ENCODE measurements at places on chromosomes 6 and 20.

DNA sequence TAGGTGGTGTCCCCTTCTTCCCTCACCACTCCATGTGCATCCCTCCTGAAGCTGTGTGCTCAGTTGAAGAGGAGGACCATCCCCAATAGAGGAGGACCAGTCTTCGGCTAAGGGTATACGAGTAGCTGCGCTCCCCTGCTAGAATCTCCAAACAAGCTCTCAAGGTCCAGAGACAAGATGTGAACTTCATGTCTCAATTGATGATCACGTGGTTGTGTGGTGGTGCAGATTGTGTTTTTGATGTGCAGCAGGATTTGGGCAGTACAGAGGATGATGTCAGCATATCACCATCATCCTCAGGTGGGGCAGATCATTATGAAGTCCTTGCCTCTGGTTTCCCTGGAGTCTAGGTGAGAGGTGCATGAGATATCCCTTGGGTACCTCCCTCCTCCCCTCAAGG lies 20.0 kb upstream of the DDR1 start:
- DNase-seq, result no peak

DNA sequence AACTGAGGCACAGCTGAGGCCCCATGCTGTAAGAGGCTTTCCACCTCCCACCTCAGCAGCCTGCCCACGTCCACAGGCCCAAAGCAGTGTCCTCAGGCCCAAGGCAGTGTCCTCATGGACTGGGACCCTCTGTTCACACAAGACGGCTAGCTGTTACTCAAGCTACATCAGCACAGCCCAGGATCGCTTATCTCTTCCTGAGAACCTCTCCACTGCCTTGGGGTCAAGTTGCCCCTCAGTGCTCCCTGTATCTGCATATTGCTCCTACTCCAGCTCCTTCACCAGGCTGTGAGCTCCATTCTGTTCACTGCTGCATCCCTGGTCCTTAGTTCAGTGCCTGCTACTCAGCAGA lies 208.8 kb upstream of the TAB2 start:
- no peak for DNase-seq

GRCh38 chr6:160391419-160392116 lies 43.4 kb downstream of the SLC22A3 start:
- DNase-seq, result no peak

GRCh38 chr20:63843778-63844177 lies 12.7 kb upstream of the ZBTB46 start:
- no peak for DNase-seq

GRCh38 chr20:19380211-19380610 lies 167.8 kb downstream of the SLC24A3 start:
- no peak for DNase-seq

GRCh38 chr6:136371959-136372358 lies 82.3 kb upstream of the BCLAF1 start:
- no peak for DNase-seq

DNA sequence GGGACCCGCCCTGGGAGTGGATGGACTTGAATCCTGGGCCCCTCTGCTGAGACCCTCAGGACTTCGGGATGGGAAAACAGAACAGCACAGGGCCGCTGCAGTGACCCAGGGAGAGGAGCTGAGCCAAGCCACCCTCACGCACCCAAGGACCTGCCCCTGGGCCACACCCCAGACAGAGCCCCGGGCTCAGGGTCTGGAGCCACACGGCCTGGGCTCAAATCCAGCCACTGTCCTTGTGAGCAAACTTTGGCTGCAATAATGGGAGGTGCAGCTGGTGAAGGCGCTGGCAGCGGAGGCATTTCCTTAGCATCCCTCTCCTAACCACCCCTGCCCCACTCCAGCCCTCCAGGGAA lies 207.7 kb downstream of the PREX1 start:
- no peak for DNase-seq

DNA sequence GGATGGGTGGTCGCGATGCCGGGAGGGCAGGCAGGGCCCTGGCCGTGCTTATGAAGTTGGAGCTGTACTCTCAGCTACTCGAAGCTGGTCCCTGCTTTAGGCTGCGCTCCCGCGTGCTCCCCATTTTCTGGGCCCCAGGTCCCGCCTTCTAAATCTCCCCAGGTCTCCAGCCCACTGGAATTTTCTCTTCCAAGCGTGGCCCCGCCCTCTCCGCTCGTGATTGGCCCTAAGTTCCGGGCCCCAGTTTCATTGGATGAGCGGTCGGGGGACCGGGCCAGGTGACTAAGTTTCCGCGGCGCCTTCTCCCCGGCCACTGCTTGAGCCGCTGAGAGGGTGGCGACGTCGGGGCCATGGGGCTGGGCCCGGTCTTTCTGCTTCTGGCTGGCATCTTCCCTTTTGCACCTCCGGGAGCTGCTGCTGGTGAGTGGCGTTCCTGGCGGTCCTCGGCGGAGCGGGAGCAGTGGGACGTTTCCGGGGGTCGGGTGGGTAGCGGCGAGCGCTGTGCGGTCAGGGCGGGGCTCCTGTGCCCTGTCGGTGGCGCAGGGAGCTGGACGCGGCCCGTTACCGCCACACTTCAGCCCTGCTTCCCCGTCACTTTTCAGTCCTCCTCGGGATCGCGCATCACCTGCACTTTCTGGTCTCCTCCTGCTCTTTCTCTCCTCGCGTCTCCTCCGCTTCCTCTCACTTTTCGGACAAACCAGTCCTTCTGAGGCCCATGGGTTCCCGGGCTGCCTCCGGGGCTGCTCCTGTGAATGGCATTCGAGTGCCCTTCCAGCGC lies at the start of gene MICA:
TSS of gene MICA (plus strand) at position 313 of the 778 bp plus-strand sequence. CDS start at position 351, 38 bp downstream.
- peak; percentile 19 for DNase-seq

DNA sequence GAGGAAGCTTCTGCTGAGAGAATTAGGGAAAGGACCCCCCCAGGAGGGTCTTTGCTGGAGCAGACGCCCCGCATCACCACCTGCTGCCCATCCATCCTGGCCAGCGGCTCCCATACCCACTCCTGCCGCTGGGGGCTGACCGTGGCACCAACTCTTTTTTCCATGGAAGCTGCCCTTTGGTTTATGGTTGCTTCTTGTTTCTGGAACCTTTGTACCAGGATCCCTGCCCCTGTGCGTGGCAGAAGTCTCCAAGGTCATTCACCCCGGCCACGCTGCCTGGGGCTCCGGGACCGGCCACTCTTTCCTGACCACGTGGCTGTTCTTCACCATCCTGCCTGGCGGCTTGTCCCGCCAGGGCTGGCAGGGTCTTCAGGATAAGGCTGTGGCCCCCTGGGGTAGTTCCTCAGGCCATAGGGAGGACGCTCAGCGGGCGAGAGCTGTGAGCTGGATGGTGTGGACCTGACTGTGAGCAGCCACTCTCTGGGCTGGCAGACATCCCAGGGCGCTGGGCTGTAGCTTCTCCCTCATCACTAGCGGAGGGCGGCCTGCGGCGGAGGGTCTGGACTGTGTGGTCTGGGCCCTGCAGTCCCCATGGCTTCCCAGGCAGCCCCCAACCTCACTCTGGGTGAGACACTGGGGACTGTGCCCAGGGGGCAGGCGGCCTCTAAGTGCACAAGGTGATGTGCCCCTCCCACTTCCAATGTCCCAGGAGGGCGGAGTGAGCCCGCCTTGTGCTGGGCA lies 22.8 kb upstream of the RBBP8NL start:
- DNase-seq, result no peak

- DNase-seq, result no peak
Measured at GRCh38 chr20:57396212-57396983, 5.2 kb downstream of the RBM38 start.

DNA sequence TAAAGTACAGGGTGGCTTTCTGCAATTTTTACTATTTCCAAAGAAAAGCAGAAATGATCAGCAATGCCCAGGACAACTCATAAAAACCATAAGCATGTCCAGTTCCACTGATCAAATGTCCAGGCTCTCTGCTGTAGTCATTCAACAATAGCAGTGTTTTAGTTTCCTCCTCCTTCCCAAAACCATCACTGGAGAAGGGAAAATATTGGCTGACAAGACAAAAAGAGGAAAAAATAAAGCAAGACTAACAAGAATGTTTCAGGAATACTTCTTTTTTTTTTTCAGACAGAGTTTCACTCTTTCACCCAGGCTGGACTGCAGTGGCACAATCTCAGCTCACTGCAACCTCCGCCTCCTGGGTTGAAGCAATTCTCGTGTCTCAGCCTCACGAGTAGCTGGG lies 2.2 kb downstream of the UQCC1 start:
- DNase-seq, result no peak

GRCh38 chr20:10578607-10579006 lies 95.2 kb downstream of the JAG1 start:
- DNase-seq, result no peak

GRCh38 chr6:169216830-169217229 lies 36.8 kb downstream of the THBS2 start:
- no peak for DNase-seq

GRCh38 chr6:150753371-150754064 lies 112.0 kb upstream of the MTHFD1L start:
- DNase-seq, result no peak

- no peak for DNase-seq
Measured at GRCh38 chr6:11722805-11723631, 55.6 kb downstream of the ADTRP start.

DNA sequence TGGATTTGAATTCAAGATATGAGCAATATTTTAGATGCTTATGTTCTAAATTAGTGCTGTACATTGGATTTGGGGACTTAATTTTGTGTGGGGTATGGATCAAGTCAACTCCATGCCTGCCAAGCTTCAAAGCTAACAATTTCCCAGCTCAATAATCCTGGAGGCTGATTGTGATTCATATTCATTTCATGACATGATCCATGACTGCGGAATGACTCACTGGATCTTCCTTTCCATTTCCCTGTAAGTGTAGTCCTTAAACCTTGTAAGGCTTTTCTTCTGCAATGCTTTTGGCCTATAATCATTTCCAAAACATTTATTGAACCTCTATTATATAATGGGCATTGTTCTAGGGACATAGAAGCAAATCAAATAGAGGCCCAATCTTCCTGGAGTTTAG lies 44.7 kb upstream of the CCN2 start:
- peak; percentile 72 for DNase-seq

GRCh38 chr6:21494505-21494904 lies 99.0 kb upstream of the SOX4 start:
- DNase-seq, result no peak
